ENCODE measurements at places on chromosomes 11 and 22.
A peak's percentile ranks its signal among the peaks of the same experiment; 100 is the strongest.

DNA sequence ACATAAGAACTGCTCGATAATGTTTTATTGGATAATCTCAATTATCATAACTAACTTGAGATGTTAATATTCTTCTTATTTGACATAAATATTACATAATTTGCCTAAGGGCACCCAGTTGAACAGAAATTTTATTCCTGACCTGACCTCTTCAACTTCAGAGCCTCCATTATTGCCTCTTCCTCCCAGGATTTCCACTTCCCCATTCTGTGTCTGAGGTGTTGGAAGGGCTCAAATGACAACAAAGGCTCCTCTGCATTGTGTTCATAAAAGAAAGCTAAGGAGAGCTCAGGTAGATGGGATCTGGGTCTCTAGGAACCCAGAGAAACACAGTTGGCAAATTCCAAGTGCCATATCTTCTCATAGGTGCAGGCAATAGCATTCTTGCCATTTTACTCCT is 61.2 kb upstream of the ARHGAP20 start:
- DNase-seq, result no peak

GRCh38 chr11:79098146-79098545 is 342.7 kb downstream of the TENM4 start:
- no peak for DNase-seq

DNA sequence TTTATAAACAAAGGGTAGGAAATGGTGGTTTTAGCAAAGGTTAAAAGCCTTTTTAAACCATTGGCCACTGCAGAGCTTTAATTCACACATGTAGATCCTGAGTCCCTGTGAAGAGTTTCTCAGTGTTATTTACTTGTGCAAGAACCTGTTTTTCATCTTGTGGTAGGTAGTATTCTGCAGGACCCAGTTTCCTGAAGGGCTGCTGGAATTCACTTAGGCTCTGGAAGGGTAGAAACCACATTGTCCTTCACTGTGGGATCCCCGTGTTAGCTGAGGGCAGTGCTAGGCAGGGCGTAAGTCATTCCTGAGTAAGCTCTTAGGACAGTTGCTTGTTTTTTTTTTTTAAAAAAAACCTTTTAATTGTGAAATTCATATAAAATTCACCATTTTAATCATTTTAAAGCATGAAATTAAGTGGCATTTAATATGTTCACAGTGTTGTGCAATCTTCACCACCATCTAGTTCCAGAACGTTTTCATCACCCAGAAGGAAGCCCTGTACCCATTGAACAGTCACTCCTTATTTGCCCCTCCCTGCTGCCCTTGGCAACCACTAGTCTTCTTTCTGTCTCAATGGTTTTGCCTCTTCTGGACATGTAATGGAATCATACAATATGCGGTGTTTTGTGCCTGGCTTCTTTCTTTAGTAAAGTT is 77.7 kb downstream of the C22orf31 start:
- no peak for DNase-seq

DNA sequence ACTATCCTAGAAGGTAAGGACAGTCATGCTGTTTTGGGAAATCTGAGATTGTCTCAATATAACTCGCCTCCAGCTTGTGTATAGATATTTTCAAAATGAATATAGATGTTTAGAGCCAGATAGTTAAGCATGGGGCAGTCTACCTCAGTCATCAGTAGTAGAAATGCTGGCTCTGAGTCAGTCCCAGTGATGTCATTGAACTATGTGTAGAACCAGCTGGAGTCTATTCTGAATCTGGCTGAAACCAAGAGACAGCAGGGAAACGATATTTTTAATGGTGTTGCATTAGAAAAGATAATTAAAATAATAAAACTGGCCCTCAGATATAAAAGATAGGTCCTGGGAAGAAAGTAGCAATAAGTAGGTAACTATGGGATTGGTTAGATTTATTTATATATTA is 25.9 kb downstream of the PIWIL4 start:
- DNase-seq, result no peak

GRCh38 chr11:75582895-75583717 is 21.1 kb downstream of the SERPINH1 start:
- DNase-seq, result peak; percentile 48

- no peak for DNase-seq
Measured at GRCh38 chr11:67045314-67045713, 11.3 kb upstream of the RHOD start.

DNA sequence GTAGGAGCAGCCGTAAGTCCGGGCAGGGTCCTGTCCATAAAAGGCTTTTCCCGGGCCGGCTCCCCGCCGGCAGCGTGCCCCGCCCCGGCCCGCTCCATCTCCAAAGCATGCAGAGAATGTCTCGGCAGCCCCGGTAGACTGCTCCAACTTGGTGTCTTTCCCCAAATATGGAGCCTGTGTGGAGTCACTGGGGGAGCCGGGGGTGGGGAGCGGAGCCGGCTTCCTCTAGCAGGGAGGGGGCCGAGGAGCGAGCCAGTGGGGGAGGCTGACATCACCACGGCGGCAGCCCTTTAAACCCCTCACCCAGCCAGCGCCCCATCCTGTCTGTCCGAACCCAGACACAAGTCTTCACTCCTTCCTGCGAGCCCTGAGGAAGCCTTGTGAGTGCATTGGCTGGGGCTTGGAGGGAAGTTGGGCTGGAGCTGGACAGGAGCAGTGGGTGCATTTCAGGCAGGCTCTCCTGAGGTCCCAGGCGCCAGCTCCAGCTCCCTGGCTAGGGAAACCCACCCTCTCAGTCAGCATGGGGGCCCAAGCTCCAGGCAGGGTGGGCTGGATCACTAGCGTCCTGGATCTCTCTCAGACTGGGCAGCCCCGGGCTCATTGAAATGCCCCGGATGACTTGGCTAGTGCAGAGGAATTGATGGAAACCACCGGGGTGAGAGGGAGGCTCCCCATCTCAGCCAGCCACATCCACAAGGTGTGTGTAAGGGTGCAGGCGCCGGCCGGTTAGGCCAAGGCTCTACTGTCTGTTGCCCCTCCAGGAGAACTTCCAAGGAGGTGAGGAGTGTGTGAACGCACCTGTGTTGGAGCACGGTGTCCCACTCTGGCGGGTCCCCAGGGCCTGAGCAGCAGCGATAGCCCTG is at the start of gene TAGLN:
TAGLN (plus strand) TSS at position 318 of the 863 bp plus-strand sequence. CDS start 3,644 bp downstream, outside the sequence.
- DNase-seq, result no peak

DNA sequence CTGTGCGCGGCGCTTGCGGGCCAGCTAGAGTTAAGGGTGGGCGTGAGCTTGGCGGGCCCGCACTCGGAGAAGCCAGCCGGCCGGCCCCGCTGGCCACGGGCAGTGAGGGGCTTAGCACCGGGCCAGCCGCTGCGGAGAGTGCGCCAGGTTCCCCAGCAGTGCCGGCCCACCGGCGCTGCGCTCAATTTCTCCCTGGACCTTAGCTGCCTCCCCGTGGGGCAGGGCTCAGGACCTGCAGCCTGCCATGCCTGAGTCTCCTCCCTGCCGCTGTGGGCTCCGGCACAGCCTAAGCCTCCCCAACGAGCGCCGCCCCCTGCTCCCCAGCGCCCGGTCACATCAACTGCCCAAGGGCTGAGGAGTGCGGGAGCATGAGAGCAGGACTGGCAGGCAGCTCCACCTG is 5.2 kb upstream of the PES1 start:
- no peak for DNase-seq

GRCh38 chr11:11408436-11409221 is 55.6 kb upstream of the CSNK2A3 start:
- no peak for DNase-seq

DNA sequence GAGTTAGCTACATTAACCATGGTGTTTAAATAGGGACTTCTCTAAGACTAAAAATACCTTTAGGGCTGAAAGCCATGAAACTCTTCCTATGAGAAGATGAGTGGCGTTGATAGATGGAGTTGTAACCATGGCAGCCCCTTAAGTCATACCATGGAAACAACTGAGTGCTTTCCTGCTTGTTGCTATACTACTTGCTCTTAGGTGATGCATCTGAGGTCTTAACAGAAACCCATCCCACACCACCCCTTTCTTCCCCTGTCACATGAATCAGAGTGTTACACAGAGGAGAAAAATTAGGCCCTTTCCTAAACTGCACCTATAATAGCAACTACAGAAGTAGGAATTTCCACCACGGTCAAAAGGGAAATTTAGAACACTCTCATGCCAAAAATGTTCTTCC is 64.3 kb upstream of the ZC3H12C start:
- no peak for DNase-seq

DNA sequence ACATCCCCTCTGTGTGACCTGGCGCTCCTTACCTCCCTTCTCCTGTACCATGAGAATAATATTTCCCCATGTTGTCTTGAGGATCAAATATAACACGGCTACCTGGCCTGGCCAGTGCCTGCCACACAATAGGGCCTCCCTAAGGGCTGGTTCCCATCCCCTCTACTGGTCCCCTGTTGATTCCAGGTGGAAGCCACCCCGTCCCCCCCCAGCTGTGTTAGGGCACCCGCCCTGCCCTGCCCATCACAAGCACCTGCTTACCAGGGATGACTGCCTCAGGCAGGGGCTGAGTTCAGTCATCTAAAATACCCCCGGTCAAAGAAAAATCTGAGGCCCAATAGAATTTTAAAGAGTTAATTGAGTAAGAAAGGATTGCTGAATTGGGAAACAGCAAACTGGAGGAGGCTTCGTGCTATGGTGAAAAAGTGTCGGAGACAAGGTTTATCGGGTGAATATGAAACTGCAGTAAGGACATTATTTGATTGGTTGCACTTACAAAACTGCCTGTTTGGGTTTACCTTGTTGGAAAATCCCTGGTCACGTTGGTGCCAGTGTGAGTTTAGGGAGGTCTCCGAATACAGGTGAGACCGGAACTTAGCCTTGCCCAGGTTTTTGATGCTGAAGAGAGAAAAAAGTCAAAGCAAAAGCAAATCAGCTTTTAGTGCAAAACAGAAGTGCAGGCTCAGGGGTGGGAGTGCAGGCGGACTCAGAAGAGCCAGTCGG is 5.2 kb downstream of the APOL1 start:
- DNase-seq, result no peak

DNA sequence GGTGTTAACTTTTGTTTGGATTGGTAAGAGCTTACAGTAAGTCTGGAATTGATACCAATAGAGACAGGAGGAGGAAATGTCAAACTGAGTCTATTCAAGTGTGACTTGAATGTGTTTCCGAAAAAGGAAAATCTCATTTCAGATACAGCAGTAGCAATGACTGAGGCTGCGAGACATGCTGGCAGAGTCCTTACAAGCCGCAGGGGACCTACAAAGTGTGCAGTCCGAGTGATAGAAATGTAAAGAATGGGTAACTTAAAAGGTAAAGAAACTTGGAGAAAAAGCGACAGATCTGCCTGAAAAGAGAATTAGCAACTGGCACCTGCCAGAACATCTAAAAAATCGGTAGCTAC is 444 bp downstream of the CWF19L2 start:
- DNase-seq, result no peak

DNA sequence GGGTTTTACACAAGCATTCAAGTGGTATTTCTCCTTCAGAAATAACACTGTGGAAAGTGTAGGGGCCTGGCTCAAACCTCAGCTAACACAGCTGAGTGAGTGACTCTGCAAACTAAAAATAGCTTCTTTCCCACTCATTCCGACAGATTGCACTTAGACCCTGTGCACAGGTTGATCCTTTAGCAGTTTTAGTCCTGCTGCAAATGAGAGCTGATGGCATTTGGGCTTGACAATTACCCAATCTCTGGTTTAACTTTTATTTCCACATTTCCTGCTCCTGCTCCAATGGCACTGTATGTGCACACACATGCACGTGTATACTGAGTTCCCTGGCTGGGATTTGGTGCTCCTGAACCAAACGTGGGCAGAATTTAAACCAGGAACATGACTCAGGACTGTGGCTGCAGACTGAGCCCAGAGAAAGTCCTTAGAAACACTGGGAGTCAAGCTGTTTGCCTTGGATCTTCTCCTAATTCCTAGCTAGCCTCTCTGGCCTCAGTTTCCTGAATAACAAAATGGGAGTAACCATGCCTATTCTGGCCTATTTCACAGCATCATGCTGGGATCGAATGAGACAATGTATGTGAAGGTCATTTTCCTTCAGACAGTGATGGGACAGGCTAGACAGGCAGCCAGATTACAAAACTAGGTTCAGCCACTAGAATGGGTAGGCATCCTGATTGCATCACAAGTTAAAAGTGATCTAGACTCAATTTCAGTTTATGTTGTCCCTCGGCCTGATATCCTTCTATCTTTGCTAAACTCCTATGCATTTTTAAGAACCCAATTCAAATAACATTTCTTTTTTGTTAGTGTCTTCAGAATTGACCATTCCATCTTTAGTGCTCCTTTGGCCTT is 58.2 kb downstream of the SERGEF start:
- DNase-seq, result no peak

DNA sequence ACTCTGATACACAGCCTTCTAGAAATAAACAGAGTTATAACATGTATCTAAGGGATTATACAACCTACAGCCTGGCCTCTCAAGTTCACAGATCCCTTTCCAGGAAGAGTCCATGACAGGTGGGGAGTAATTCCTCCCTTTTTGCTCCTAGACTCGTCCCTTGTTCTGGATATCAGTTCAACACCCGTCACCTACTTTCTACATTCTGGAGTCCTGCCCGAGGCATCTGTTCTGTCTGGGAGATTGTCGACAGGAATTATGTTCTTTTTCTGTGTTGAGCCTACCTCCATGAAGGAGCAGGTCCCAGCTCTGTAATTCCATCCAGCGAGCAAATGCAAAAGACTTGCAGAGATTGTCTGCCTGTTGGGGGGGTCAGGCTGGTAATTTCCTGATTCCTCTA is 224.6 kb upstream of the NTM start:
- DNase-seq, result no peak

GRCh38 chr22:30855677-30856518 is 112.7 kb downstream of the MORC2 start:
- no peak for DNase-seq

GRCh38 chr11:86983021-86983488 is 27.9 kb upstream of the FZD4 start:
- no peak for DNase-seq

DNA sequence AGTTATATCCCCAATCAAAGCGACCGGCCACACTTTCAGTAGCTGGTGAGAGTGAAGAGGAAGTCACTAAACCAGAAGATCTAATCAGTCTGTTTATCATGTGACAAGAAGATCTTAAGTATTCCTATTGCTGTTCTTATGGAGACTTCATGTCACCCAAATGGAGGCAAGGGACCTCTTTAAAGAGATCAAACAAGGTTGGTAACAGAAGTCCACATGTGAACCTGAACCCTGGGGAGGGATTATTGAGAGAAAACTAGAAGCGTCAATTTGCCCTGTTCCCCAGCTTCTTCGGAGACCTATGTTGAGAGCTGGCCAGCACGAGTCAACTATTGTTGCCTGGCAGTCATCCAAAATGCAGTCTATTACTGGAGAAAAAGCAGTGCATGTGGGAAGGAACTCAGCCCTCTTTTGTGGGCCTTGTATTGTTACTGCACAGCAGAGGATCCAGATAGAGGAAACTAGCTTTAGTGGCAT is 76.9 kb upstream of the CTSC start:
- DNase-seq, result no peak

- DNase-seq, result no peak
Measured at GRCh38 chr22:22785316-22786065, 102.1 kb upstream of the IGLL5 start.

DNA sequence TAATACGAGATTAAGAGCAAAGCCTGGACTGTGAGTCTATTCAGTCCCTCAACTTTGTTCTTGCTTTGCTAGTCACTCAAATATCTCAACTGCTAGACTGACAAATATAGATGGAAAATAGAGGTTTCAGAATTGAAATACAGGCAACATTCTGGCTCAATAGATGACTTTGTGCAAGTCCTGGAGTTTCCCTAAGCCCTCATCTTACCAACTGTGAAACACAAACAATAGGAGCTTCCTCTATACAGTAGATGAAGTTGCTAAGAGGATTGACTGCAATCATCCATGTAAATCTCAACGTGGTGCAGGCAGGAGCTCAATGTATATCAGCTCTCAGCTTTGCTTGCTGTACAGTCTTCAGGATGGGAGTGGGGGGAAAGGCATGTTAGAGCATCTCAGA is 6.2 kb upstream of the MPEG1 start:
- DNase-seq, result no peak
